ENCODE measurements at places on chromosomes 7 and 10. TPM values are rescaled to one million over a fixed set of nuclear protein-coding genes. Genes with fewer than 3 reads are reported as not detected.
A peak's percentile ranks its signal among the peaks of the same experiment; 100 is the strongest.

The CCDC172 gene
- total RNA-seq: not detected

The RBP4 gene
- total RNA-seq: not detected

The TMEM130 gene
- total RNA-seq: not detected

- no peak for DNase-seq
These were observed 5.0 kb downstream of the FOXP2 start for GRCh38 chr7:114419441-114420272.

- no peak for DNase-seq
These were observed 225.0 kb downstream of the CELF2 start for GRCh38 chr10:11242443-11243387.

DNA sequence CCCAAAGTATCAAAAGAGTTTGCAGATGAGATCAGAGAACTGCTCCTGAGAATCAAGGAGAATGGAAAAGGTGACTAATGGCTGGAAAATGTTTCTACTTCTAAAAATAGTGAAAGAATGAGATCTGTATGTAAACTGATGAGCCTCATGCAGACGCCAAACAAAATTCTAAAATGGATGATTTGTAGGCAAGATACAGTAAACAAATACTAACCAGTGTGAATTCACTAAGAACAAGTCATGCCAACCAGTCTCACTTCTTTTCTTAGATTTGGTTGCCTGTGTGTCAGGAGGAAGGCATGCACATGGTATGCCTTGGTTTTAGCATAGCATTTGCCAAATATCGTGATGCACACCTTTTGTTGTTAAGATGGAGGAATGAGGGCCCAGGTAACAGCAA is 94.9 kb upstream of the PIK3CG start:
- peak; percentile 91 for DNase-seq

- no peak for DNase-seq
These were observed 1004.9 kb downstream of the KCNMA1 start for GRCh38 chr10:76632767-76633051.

- no peak for DNase-seq
These were observed 285.0 kb downstream of the CALN1 start for GRCh38 chr7:72127136-72127535.

All from glomerular endothelial cell (primary cell).